ENCODE measurements at places on chromosomes 1 and 21.

DNA sequence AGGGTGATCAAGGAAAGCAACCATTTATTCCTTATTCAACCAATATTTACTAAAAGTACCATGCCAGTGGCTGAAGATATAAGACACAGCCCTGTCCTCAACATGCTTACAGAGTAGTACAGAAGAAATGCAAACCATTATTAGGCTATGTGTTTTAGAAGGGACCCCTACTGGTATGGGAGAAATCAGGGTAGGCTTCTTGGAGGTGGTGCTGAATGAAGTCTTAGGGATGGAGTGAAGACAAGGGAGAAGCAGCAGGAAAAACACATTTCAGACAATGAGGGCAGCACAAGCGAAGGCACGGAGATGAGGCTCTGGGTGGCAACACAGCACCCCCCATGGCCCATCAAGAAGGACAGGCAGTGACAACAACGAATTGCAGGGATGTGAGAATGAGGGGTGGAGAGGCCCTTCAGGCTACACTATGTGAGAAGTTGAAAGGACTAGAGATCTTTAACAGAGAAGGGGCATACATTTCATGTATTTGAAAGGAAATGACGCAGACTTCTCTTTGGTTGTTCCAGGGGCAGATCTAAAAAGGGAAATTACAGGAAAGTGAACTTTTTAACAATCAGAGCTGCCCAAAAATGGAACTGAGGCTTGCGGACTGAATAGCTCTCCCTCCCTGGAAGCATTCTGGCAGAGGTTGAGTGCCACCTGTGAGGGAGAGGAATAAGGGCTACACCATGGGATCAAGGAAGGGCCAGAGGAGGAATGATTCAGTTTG lies 16.8 kb upstream of the CD58 start:
- DNase-seq, result no peak

DNA sequence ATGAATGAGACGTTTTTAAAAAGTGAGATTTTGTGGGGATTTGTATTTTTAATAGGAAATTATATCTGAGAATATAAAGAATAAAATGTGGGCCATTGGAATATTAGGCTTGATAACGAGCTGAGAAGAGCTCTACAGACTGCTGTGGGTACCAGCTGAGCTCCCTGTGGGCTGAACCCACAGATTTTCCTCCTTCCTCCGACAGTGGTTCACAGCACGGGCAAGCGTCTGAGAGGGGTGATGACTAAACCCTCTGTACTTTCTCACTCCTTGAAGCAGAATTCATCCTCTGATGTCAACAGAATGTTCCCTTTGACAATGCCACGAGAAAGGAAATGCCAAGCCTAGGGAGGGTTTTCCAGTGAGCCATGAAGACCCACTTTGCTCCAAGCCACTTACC lies 102.7 kb upstream of the AJAP1 start:
- DNase-seq, result no peak

DNA sequence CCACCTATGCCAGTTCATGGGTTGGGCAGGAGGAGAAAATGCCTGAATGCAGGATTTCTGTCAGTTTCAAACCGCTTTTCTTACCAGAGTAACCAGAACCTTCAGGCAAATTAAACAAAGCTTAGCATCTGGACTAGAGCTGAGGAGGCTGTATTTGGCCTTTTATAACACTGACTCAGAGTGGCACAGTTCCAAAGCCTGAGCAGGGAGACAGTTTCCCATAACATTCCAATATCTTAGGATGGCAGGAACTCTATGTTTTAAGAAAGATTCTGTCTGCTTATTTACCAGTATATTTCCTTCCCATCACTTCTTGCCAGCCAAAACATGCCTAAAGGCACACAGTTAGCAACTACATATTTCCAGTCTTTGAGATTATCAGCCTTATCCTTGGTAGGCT lies 46.8 kb downstream of the UBR4 start:
- no peak for DNase-seq

DNA sequence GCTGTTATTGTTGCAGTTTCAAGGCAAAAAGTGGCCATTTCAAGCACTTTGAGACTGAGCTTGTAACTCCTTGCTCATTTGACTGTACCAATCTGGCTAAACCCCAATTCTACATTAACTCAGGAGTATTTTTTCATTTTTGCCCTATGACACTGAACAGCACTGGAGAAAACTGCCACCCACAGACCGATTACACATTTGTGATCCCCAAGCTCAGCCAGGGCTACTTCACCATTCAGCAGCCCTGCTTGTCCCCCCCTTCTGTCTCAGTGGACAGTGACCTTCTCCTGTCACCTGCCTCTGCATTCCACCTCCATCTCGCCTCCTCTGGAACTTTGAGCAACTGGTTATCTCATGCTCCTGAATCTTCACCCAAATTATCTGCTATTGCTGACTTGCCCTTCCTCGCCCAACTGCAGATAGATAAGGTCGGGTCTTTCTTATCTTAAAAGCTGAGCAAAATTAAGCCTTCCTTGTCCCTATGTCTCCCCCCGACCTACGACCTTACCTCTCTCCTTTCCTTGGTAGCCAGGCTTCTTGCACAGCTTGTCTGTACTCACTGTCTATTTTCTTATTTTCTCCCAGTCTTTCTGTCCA lies 25.3 kb downstream of the SPATA46 start:
- DNase-seq, result no peak

DNA sequence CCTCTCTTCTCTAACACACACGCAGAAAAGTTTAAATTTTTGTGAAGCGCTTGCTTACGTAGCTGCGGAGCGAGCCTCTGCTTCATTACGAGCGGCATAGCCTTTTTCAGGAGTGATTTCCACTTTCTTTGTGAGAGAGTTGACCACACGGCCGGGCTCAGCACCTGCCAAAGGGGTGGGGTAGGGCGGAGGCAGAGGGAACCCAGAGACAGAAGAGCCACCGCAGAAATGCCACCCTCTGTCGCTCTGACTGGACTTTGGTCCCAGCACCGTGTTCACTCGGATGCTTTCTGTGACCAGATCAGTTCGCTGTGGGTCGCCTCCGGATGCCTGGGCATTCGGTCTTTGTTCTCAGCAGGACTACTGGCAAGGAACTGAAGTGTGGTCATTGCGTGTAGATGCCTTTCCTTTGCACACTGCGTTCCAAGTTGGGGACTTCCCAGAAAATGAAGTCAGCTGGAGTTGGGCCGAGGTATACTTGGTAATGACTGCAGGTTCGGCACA lies 883 bp downstream of the CHODL start:
- DNase-seq, result no peak

GRCh38 chr21:43354026-43354420 lies 72.9 kb downstream of the SIK1 start:
- DNase-seq, result no peak

DNA sequence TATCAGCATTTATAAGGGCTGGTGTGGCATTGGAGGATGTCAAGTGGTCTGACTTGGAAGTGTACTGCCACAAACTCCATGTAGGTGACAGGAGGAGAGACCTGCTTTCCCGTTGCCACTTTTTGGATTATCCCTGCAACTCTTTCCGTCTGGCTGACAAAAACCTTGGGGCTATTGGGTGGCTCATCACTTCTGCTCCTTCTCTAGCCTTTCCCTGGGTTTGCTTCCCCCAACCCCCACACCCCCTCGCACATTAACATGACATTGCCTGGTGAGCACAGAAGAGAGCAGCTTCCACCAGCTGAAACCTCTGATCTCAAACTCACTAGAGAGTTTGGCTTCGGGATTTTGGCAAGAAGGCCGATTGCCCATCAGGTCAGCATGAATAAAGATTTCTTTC lies 39.2 kb downstream of the PROX1 start:
- no peak for DNase-seq

Measured in stimulated activated CD8-positive, alpha-beta memory T cell treated with anti-CD3 and anti-CD28 coated beads, Interleukin-7, amount 100 ng/mL, for 4 hours (primary cell).